ENCODE measurements at places on chromosomes 5 and 9.
A peak's percentile ranks its signal among the peaks of the same experiment; 100 is the strongest.

- DNase-seq, result no peak
These were observed 238.1 kb downstream of the ROR2 start for GRCh38 chr9:91711755-91712601.

- no peak for DNase-seq
These were observed 25.4 kb downstream of the FSD1L start for GRCh38 chr9:105473221-105473620.

GRCh38 chr5:112154940-112155686, 264.0 kb downstream of the EPB41L4A start:
- no peak for DNase-seq

- no peak for DNase-seq
These were observed 88.7 kb downstream of the PIP5K1B start for GRCh38 chr9:68793605-68794343.

GRCh38 chr5:68443091-68443490, 227.5 kb downstream of the PIK3R1 start:
- DNase-seq, result no peak

DNA sequence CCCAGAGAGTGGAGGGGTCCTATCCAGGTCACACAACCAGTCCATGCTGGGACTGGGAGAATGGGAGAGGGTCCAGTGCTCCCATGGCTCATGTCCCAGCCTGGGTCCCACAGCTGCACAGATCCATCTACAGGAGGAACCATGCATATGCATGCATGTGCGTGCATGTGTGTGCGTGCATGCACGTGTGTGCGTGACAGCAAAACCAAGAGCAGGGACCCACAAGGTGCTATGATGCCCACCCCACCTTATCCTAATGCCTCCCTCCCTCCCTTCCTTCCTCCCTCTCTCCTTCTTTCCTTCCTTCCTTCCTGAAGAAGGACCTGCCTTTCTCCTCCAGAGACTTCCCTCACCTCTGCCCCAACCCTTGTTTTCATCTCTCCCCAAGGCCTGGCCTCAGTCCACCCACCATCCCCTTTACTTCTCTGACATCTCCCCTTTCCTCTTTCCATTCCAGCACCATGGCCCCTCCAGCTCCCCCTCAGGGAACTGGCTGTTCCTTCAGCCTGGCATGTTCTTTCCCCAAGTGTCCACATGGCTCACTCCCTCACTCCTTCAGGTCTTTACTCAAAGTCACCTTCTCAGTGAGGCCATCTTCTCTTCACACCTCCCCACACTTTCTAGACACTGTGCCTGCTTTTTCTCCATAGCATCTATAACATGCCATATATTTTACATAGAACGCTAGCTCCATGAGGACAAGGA, 21.8 kb downstream of the AQP7 start:
- no peak for DNase-seq

- DNase-seq, result no peak
These were observed 31.0 kb upstream of the TGFBI start for GRCh38 chr5:135997673-135998335.

DNA sequence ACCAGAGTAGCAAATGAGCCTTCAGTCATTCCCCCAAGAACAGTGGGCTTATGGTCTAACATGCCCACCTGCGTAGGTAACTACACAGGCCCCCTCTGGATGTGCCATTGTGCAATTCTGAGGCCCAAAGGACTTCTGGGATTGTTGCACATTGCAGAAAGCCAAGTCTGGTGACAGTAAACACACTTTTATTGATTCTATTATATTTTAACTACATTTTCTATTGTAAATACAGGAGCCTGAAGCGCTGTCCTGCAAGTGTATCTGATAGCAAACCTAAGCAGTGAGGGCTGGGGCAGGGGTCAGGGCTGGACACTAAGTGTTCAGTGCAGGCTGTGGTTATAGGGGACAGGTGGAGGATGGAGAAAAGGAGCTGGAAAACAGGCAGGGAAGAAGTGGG, 57.5 kb downstream of the TEX10 start:
- DNase-seq, result no peak

DNA sequence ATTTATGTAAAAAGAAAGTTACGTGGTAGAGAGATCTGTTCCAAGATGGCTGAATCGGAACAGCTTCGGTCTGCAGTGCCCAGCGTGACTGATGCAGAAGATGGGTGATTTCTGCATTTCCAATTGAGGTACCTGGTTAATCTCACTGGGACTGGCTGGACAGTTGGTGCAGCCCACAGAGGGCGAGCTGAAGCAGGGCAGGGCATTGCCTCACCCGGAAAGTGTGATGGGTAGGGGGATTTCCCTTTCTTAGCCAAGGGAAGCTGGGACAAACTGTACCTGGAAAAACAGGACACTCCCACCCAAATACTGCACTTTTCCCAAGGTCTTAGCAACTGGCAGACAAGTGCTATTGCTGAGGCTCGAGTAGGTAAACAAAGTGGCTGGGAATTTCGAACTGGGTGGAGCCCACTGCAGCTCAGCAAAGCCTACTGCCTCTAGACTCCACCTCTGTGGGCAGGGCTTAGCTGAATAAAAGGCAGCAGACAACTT, 13.1 kb upstream of the HSD17B4 start:
- no peak for DNase-seq

- no peak for DNase-seq
These were observed 24.1 kb upstream of the RNF20 start for GRCh38 chr9:101509572-101509971.

DNA sequence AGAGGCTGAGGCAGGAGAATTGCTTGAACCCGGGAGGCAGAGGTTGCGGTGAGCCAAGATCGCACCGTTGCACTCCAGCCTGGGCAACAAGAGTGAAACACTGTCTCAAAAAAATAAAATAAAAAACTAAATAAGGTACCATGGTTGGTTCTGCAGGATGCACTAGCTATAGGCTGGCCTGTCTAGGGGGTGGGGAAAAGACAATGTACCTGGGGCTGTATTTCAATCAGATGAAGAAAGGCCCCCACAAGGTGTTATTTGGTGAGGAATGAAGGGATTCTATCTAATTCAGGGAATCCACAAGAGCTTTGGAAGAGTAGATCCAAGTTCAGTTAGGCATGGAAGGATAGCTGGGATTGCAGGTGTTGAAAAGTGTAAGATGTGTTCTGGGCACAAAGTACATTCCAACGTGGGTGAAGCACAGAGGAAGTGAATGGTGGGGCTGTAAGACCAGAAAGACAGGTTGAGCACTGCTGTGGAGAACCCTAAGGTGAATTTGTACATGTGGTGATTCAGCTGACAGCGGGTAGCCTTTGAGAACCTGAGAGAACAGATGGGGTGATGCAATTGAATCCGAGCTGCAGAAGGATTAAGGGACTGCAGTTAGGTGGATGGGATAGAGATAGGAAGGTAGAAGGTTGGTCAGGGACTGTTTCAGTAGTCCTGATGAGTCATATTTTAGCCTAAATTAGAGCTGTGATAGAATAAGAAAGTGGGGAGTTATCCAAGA, 71.8 kb downstream of the CAST start:
- no peak for DNase-seq

GRCh38 chr5:74127381-74128320, 501.7 kb downstream of the ARHGEF28 start:
- no peak for DNase-seq

DNA sequence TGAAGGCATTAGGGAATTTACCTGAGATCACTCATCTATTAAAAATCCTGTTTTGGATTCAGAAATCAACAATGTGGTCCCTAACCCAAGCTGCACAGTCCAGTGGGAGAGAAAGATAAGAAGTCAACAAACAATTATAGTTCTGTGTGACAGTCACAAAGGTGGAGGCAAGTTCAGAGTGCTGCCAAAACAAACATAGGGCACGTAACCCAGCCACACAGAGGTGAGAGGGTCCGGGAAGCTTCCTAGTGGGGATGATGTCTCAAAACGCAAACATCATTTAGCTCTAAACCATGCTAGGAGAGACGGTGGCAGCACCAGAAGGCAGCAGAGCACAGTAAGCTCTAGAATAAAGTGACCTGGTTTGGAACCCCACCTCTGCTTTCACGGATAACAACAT, 158.9 kb downstream of the MAPKAP1 start:
- DNase-seq, result no peak

DNA sequence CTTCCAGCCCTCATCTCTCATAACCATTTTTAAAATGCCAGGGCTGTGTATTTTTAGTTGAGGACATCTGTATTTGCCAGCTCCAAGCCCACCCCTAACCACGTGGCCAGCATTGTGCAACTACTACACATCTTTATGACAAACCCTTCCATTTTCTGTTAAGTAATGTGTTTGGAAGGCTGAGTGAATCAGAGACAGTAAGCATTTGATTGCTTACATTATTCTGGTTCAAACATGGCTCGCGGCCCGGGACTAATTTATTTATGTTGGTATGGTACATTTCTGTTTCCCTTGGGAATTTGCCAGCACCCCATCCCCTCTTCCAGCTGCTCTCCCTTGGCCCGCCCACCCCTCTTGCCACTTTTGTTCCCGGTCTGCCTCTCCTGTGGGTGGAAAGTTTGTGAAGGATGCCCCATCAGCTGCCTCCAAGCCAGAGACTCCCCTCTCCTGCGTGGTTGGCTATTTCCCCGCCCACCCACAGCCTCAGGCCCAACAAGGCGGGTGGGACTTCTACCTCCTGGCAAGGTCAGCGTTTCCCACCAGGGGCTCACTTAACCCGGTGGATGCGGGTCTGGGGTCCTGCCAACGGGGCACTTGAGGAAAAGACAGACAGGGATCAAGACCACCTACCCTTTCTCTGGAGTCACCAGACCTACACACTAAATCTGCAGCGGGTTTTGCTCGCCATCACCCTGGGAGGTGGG, 162.2 kb downstream of the HSD17B3 start:
- DNase-seq, result peak; percentile 35

- DNase-seq, result no peak
These were observed 46.1 kb upstream of the RAI14 start for GRCh38 chr5:34609951-34610441.
